ENCODE measurements at places on chromosomes 7 and 10. TPM values are rescaled to one million over a fixed set of nuclear protein-coding genes. Genes with fewer than 3 reads are reported as not detected.

- no peaks in the 10 kb centered on the region for H3K27me3 ChIP-seq
- no peaks in the 10 kb centered on the region for H3K36me3 ChIP-seq
- H3K27ac ChIP-seq, result no peak overlapping the region
- no peak for DNase-seq
- no peak overlapping the region for H3K4me3 ChIP-seq
- H3K4me1 ChIP-seq, result peaks cover 14% of the 10 kb centered on the region
Measured at GRCh38 chr7:49397750-49398149, 375.7 kb upstream of the VWC2 start.

- no peaks in the 10 kb centered on the region for H3K36me3 ChIP-seq
- no peak overlapping the region for H3K27ac ChIP-seq
- peaks cover 16% of the 10 kb centered on the region for H3K4me1 ChIP-seq
- DNase-seq, result no peak
- peak overlapping the region; percentile 56 for H3K4me3 ChIP-seq
Measured at GRCh38 chr10:13892001-13892491, 305.3 kb downstream of the PRPF18 start.

The ARHGEF5 gene
- 88.0 TPM for total RNA-seq

- DNase-seq, result no peak
- H3K27me3 ChIP-seq, result no peaks in the 10 kb centered on the region
- H3K4me3 ChIP-seq, result no peak overlapping the region
- no peak overlapping the region for H3K27ac ChIP-seq
Measured at GRCh38 chr10:62133618-62134017, 135.0 kb downstream of the RTKN2 start.

DNA sequence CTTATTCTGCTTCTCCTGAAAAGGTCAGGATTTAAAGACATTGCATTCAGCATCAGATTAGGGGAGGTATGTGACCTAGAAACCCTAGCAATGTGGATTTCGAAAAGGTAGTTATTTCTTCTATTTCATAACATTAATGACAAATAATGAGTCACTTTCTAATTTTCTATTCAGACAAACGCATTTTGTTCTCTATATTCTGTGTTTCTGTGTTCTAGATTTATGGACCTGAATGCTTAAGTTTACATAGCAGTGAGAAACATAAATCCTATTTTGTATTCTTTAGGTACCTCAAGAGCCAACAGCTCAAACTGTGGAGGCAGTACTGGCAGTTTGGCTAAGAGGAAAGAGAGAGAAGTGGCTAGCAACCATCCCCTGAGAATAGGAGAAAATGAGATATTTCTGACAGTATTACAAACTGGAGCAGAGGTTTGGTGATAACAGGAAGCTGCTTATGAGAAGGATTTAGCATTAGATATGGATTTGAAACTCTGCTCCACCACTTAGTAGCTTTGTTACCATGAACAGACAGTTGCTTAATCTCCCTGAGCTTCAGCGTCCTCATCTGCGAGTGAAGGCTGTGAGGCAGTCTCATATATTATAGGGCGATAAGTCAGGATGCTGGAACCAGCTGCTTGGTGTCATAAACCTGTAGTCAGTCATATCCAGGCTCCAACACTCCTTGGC lies 28.2 kb downstream of the CDK14 start:
- H3K27me3 ChIP-seq, result no peaks in the 10 kb centered on the region
- H3K36me3 ChIP-seq, result no peaks in the 10 kb centered on the region
- H3K4me3 ChIP-seq, result no peak overlapping the region
- no peak overlapping the region for H3K27ac ChIP-seq

GRCh38 chr10:130026670-130027456 lies 62.8 kb upstream of the EBF3 start:
- peak; percentile 74 for DNase-seq
- H3K27me3 ChIP-seq, result no peaks in the 10 kb centered on the region
- no peak overlapping the region for H3K27ac ChIP-seq
- no peaks in the 10 kb centered on the region for H3K36me3 ChIP-seq
- no peak overlapping the region for H3K4me3 ChIP-seq
- H3K4me1 ChIP-seq, result peaks cover 6% of the 10 kb centered on the region

GRCh38 chr7:26441611-26442277 lies 150.1 kb downstream of the SNX10 start:
- no peak for DNase-seq
- H3K36me3 ChIP-seq, result no peaks in the 10 kb centered on the region
- no peaks in the 10 kb centered on the region for H3K27me3 ChIP-seq
- H3K27ac ChIP-seq, result no peak overlapping the region

Measured in suprapubic skin (tissue), 4 donors.